ENCODE measurements at places on chromosomes 12 and 14.

DNA sequence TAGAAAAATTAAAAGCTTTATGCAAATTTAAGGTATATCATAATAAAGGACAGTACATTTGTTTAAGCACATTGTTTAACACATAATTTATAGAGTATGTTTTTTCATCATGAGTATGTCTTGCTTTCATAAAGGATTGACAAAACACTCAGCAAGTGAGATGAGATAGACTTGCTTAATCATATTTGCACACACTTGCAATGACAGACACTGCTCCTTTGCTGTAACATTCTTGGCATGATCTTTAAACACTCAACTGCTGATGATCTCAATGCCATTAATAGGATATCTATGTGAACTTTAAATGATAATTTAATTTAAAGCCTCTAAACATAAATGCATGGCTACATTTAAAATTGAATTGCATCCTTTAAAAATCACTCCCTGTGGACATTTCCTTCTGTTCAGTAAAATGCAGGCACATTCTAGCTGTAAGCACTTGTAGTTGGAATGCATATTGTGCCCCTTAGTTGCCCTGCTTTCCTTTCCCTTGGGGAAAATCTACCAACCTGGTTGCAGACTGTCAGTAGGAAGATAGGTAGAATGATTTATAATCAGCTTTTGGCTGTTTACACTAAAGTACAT lies 979.0 kb downstream of the TMTC2 start:
- DNase-seq: no peak

- DNase-seq: no peak
Measured at GRCh38 chr12:63795032-63795687, 15.5 kb downstream of the RXYLT1 start.

- no peak for DNase-seq
Measured at GRCh38 chr14:65900164-65900563, 487.6 kb downstream of the FUT8 start.

- no peak for DNase-seq
Measured at GRCh38 chr12:122987086-122987951, 6.8 kb downstream of the ARL6IP4 start.

- no peak for DNase-seq
Measured at GRCh38 chr14:63228217-63228616, 24.0 kb downstream of the RHOJ start.

DNA sequence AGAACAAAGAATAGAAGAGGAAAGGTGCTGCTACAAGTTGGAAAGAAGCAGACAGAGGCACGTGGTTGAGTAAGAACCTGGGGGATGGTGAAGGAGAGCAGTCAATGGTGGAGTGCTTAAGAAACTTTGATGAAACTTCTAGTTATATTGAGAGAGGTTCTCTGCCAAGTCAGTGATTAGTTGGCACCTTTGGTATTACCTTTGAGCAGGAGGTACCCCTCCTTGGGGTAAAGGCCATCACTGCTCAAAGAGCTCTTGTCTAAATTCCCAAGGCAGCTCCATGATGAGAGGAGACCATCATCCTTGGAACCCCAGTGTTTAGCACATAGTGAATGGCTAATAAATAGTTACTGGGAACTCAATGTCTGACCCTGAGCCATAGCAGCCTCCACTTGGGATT lies 1.7 kb upstream of the EGLN3 start:
- DNase-seq: no peak

DNA sequence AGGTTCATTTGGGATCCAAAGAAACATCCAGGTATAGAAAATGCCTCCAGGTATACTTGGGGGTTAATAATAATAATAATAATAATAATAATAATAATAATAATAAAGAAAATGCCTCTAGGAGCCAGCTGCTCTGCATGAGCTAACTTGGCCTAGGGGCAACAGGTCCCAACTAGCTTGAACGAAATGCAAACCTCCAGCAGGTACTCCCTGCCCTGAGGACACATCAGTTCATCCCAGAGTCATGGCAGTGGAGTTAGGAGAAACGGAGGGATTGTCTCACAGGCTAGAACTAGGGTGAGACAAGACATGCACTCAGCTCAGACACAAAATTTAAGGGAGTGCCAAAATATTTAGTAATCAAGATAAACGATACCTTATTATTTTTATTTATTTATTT lies 12.5 kb upstream of the TMEM229B start:
- DNase-seq: no peak

GRCh38 chr12:66624806-66625205 lies 54.1 kb downstream of the GRIP1 start:
- no peak for DNase-seq

DNA sequence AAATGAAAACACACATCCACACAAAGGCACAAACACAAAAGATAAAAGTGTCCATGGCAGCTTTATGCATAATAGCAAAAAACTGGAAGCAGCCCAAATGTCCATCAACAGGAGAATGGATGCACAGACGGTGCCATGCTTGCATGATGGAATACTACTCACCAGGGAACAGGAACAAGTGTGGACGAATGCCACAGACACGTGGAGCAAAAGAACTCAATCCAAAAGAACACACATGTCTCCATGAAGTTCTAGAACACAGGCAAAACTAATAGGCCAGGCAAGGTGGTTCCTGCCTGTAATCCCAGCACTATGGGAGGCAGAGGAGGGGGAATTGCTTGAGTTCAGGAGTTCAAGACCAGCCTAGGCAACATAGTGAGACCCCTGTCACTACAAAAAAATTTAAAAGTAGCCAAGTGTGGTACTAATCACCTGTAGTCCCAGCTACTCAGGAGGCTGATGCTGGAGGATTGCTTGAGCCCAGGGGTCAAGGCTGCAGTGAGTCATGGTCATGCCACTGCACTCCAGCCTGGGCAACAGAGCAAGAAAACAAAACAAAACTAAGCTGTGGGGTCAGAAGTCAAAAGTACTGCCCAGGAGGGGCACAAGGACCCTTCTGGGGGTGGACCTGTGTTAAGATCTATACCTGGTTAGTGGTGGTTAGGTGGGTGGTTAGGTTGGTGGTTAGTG lies 7.3 kb upstream of the TMEM119 start:
- DNase-seq: no peak

DNA sequence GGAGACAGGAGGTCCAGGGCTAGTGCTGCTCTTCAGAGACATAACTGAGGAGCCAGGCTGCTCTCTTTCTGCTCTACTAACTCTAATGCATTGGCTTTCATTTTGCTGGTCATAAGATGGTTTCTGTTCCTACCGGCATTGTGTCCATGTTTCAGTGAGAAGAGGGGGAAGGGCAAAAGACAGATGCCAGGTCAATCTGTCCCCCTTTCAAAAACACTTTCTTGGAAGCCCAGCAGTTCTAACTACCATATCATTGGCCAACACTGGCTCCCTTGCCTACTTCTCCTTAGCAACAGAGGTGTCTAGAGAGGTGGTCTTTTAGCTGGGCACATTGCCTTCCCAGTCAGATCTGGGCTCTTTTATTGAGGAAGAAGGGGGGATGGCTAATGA lies 63.9 kb downstream of the TGFB3 start:
- DNase-seq: no peak

- DNase-seq: no peak
Measured at GRCh38 chr12:2640709-2641108, 154.1 kb upstream of the FKBP4 start.

DNA sequence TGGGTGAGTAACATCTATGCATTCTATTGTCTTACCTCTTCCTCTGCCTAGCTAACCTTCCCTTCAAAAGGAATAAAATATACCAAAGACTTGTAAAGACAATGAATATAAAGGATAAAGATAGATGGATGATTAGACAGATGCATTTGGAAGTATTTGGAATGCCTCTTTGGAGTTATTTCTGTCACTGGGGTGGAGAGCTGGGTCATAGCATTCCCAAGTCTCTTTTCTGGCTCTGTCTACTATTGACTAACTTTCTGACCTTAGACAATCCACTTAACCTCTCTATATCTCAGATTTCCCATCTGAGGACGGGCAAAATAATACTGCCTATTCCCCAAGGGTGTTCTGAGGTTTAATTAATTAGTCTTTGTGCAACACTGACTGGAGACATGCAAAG lies 517.4 kb downstream of the DIO2 start:
- no peak for DNase-seq

DNA sequence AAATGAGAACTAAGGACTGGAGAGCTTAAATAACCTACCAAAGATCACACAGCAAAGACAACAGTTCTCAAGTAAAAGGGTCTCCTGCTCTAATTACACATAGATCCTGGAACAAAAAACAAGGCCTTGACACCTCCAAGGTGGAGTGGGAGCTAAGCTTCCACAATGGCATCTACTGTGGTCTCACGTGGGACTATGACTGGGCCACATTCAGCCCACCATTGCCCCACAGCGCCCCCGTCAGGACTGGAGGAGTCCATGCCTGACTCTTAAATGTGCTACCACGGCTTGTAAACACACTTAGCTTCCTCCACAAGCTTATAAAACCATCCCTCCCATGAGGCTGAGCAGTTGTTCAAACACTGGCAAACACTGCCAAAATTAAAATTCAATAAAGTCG lies 88.5 kb downstream of the GCH1 start:
- DNase-seq: no peak

GRCh38 chr14:99699085-99699760 lies 15.1 kb downstream of the CYP46A1 start:
- DNase-seq: no peak

- no peak for DNase-seq
Measured at GRCh38 chr14:35531960-35532747, 1.8 kb upstream of the INSM2 start.

DNA sequence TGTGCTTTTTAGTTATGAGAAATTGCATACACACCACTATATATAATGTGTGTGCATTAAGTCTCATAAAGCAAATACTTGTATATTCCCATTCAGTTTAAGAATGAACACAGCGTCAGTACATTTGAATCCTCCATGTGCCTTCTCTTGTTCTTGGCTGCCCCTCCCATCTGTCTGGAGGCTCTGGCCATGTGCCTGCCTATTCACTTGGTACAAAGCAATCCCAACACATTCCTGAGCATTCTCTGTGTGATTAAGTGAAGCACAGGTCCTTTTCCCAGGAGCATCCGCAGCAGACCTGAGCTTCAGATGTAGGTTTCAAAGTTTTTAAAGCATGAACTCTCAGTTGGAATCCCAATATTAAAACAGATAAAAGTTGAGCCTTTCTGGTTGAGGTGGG lies 58.7 kb downstream of the POLR3B start:
- no peak for DNase-seq

DNA sequence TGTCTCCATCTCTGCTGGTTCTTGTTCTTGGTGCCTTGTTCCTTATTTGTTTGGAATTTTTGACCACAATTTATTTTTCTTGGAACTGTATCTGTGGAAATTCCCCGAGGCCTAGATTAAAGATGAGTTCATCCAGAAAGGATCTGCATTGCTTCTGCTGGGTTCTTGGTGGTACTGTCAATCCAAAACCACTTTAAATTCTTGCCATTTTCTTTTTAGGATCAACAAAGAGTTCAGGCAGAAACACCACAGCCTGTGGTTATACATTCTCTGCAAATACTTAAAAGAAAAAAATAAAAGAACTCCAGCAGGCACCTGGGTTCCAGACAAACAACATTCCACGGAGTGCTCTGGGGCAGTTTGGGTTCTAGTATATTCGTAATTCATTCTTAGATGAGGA lies 6.0 kb upstream of the VAMP1 start:
- no peak for DNase-seq

DNA sequence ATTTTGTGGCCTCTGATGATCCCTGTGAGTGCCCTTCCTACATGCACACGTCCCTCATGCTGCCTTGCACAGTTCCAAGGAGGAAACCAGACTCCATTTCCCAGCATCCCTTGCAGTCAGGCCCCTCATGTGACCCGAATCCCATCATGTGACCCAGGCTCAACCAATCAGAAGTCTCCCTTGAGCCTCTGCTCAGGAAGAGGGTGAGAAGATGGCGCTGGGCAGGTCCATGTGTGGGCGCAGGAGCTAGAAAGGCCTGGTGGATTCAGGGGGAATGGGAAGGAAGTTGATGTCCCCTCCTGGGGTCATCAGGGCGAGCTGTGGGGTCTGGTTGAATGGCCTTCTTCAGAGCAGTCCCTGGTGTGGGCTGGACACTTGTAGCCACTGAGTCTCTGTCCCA lies 240.5 kb downstream of the ADGRD1 start:
- no peak for DNase-seq

DNA sequence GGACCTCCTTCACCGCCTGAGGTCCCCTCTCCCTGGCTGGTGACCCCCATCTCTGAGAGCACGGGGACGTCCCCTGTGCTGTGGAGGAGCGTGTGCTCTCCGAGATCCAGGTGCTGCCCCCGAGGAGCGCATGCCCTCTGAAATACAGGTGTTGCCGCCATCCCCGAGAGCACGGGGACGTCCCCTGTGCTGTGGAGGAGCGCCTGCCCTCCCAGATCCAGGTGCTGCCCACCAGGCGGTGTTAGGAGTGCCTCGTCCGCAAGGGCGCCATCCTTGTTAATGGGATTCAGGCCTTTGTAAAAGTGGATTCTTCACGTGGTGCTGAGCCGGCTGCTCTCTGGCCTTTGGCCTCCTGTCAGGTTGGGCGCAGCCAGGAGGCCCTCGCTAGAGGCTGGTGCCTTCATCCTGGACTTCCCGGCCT lies 10.1 kb downstream of the NOC4L start:
- DNase-seq: no peak

DNA sequence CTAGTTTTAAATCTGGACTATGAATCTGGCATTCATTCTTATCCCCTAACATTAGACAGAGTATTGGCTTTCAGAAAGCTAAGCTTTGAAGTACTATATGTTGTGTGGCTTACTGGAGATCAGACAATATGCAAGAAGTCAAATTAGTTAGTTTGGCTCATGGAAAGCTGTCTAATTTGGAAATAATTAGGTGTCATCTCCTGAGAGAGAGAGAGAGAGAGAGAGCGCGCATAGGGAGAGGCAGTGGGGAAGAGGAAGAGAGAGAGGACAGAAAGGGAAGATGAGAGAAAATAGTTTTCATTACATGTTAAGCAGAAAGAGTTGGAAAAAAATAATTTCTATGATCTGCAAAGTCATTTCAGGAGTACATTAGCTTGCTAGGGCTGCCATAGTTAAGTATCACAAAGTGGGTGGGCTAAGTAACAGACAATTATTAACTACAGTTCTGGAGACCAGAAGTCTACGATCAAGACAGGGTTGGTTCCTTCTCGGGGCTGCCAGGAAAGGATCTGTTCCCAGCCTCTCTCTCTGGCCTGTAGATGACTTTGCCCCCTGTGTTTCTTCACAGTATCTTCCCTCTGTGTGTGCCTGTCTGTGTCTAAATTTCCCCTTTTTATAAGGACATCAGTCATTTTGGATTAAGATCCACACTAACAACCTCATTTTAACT lies 404.2 kb downstream of the RGS6 start:
- DNase-seq: no peak

DNA sequence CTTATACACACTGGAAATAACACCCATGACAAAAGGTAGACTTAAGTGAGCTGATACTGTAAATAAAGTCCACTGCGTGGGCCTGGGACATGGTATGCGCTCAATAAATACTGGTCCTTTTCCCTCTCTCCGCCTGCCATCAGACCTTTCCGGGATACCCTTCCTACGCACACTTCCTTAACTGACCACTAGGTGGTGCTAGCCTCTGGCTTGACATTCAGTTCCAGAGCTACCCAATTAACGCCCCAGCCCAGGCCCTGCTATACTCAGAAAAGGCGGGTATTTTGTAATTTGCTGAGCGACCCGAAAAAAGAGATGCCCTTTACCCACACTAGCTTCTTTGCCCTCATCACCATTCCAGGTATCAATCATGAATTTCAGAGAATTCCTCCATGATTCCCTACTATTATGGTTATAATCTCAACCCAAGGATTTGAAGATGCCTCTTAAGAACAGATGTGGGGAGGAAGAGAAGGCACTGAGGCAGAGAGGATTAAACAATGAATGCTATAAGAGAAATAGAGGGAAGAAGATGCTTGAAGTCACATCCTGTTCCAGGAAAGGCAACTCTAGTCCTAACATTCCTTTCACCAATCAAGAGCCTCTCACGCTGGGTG lies 3.9 kb upstream of the LRP1 start:
- DNase-seq: no peak
